Stimulated activated CD8-positive, alpha-beta memory T cell treated with anti-CD3 and anti-CD28 coated beads, Interleukin-2, amount 100 ng/mL, for 1 hour (primary cell): ENCODE measurements at places on chromosomes 1 and 21.

GRCh38 chr1:44820328-44821239 lies 12.3 kb downstream of the BTBD19 start:
- no peak for DNase-seq

DNA sequence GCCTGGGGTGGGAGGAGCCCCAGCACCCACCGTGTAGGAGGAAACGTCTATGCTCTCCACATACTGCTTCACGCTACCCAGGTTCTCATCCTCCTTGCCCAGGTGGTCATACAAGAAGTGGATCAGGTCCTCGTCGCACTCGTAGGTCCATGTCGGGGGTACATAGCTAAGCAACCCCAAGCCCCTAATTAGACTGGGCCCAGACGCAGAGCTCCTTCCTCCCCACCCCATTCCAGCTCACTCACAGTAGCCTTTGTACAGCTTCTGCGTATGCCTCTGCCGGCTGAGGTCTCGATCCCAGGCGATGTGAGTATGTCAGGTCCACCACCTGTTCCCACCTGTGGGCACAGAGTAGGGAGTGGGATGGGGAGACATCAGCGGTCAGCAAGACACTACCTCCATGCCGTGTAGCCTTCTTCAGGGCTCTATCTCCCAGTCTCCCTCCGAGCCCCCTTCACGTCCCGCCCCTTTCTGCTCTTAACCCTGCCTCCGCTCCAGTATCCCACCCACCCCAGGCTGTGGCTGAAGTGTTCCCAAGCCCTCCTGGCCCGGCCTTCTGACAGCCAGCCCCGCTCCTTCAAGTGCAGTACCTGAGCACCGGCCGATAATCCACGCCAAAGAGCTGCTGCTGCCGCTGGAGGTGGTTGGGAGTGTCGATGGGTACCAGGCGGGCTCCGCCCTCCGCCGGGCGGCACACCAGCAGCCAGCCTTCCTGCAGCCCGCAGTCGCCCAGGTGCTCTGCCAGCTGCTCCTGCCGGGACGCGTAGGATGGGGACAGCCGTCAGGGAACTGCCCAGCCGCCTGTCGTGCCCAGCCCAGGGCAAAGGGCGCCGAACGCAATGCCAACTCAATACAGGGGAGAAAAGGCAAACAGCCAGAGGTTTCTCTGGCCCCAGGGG lies 919 bp downstream of the HECTD3 start:
- no peak for DNase-seq

GRCh38 chr1:98005326-98006010 lies 84.6 kb upstream of the DPYD start:
- no peak for DNase-seq

DNA sequence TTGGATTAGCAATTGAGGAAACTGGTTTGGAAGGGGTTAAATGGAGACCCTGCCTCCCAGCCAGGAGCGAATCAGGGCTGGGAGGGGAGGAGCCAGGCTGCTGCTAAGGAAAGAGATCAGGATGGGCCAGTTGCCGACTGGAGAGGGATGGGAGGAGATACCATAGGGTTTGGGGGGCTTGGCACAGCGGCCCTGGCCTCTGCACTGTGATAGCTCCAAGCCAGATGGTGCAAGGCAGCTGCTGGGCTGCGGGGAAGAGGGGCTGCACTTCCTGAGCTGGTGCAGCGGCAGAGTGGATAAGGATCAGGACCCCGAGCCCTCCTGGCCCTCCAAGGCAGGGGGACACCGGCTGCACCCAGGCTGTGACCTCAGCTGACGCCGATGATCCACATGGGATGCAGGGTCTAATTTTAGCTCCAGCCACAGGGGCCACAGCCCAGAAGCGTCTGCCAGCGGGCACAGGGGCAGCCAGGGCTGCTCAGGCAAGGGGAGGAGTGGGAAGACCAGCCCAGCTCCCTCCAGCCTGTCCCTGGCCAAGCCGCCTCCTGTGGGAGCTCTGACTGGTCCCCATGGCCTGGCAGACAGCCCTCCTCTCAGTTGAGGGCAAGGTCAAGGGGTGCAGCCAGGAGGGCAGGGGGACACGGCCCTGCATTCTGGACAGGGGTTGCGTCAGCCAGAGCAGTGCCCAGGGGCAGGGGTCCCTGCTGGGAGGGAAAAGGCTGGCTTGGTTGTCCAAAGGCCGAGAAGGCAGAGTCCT lies at the start of gene EXTL1:
EXTL1 (plus strand) TSS at position 129 of the 757 bp plus-strand sequence. CDS start 872 bp downstream, outside the sequence.
- DNase-seq: no peak

DNA sequence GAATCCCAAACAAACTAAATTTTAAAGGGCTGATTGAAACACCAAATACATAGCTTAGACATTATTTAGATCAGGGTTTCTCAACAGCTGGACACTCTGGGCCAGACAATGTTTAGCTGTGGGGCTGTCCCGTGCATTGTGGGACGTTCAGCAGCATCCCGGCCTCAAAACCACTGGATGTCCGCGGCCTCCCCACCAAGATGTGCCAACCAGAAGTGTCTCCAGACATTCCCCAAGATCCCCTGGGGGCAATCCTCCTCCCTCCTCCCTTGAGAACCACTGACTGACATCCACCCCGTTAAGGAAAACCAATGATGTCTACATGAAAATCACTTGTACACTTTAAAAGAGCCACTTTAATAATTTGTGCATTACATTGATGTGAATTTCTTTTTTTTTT lies 38.4 kb downstream of the CLSTN1 start:
- DNase-seq: no peak

DNA sequence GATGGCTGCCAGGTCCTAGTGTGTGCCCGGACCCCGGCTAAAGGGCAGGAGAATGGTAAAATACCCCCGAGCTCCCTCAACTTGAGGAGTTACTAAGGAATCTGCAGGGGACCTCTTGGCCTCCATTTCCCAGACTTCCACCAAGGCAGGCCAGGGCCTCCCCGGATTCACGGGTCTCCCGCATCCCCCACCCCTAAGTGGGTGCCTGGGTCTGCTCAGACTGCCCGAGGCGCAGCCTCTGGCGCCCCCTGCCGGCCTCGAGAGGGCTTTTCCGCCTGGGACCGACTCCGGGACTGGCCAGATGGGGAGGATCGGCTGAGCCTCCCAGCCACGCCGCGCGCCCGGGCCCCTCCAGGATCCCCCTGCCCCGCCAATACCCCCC lies 1.7 kb downstream of the PLEKHG5 start:
- DNase-seq: peak; percentile 48

GRCh38 chr1:41098730-41099460 lies 77.4 kb upstream of the SLFNL1 start:
- no peak for DNase-seq

DNA sequence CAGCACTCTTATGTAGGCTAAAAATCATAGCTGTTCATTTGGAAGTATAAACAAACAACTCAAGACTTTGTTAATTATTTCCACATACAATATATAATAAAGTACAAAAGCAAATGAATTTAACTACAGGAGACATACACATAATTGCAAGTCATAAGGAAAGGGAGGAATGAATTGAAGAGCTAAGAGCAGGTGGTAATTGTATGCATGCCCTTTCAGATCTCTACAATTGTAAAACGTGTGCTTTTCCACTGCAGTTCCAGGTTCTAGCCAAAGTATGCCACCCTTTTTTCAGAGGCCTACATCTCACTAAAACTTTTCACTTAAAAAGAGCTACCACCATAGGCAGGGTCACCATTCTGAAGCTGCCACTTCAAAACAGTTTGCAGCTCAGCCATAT lies 42.8 kb upstream of the HP1BP3 start:
- no peak for DNase-seq

DNA sequence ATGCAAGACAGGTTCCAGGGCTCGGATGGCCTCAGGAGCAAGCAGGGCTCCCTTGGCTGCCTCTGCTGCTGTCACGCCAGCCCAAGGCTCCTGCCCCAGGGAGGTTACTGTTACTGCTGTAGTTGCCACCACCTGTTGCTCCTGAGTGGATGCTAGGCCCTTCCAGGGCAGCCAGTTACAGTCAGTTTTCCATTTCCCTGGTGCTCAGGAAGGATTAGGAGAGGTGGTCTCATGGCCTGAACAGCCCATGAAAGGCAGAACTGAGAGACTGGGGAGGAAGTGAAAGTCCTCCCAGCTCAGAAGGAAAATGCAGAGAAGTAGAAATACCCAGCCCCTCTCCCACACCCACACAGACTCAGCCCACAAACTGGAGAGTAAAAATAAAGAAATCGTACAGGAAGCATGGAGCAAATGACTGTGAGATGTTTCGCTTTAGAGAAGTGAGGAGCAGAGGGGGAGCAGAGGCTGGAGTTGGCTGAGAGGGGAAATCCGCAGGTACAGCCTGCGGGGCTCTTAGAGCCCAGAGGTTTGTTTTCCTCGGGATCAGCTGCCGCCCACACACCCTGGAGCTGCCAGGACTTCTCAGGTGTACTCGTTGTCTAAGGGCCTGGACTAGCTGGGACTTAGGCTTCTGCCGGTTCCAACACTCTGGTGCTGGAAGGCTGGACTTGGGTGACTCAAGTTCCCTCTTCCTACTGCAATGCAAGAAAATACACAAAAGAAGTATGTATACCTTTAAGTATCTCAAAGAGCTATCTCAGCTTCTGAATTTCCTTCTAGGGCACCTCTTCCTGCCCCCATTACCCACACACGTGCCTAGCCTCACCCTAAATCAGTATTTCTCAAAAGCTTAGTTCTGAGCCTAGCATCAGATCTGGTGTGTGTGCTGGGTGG lies 2.3 kb downstream of the IL6R start:
- DNase-seq: no peak
